ENCODE measurements at places on chromosomes 12 and 14.

- no peak overlapping the region for H3K4me3 ChIP-seq
- H3K27me3 ChIP-seq, result no peaks in the 10 kb centered on the region
- DNase-seq, result no peak
- peaks cover 6% of the 10 kb centered on the region for H3K4me1 ChIP-seq
- H3K27ac ChIP-seq, result no peak overlapping the region
These were observed 100.7 kb upstream of the MAP1LC3B2 start for GRCh38 chr12:116458492-116458891.

DNA sequence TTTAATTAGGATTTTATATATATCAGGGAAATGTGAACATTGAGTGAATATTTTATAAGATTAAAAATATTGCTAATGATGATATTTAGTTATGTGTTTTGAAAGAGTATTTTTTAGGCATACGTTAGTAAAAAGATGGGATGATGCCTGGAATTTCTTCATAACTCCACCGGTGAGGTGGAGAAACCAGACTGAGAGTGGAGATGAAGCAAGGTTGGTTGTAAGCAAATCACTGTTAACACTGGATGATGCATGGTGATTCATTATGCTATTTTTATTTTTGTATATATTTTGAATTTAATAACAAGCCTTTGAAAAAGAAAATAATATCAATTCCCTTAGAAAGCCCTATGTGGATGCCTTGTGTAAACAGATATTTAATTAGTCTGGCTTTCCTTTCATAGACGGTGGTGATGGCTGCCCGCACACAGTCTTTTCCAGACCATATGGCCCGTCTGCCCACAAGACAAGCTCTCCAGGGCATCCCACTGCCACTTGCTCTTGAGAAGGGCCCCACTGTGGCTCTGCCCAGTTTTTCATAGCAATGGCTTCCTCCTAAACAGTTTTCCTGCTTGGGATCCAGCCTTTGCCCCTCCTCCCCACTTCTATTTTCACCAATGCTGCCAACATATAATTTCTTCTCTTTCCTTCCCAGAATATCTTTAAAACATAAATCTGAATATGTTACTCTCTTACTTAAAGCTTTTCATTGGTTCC is 95.4 kb downstream of the HELB start:
- no peak for DNase-seq
- no peak overlapping the region for H3K27ac ChIP-seq
- H3K27me3 ChIP-seq, result no peaks in the 10 kb centered on the region
- H3K4me1 ChIP-seq, result no peaks in the 10 kb centered on the region
- H3K36me3 ChIP-seq, result no peaks in the 10 kb centered on the region

GRCh38 chr12:5921966-5922899 is 22.8 kb downstream of the ANO2 start:
- peaks cover 16% of the 10 kb centered on the region for H3K4me1 ChIP-seq
- no peaks in the 10 kb centered on the region for H3K27me3 ChIP-seq
- no peak overlapping the region for H3K27ac ChIP-seq
- no peak for DNase-seq
- H3K36me3 ChIP-seq, result no peaks in the 10 kb centered on the region

- no peak overlapping the region for H3K27ac ChIP-seq
- no peak for DNase-seq
- H3K27me3 ChIP-seq, result no peaks in the 10 kb centered on the region
- peaks cover 10% of the 10 kb centered on the region for H3K4me1 ChIP-seq
These were observed 172.5 kb downstream of the GXYLT1 start for GRCh38 chr12:41972196-41972595.

- no peaks in the 10 kb centered on the region for H3K36me3 ChIP-seq
- no peak overlapping the region for H3K4me3 ChIP-seq
- no peaks in the 10 kb centered on the region for H3K27me3 ChIP-seq
- H3K27ac ChIP-seq, result no peak overlapping the region
These were observed 36.9 kb upstream of the APPL2 start for GRCh38 chr12:105272814-105273416.

- no peaks in the 10 kb centered on the region for H3K27me3 ChIP-seq
- H3K4me1 ChIP-seq, result no peaks in the 10 kb centered on the region
- H3K4me3 ChIP-seq, result no peak overlapping the region
- no peak overlapping the region for H3K27ac ChIP-seq
- no peak for DNase-seq
These were observed 123.0 kb downstream of the FSCB start for GRCh38 chr14:44384093-44384492.

- peaks cover 30% of the 10 kb centered on the region for H3K36me3 ChIP-seq
- H3K27ac ChIP-seq, result no peak overlapping the region
- DNase-seq, result no peak
- H3K27me3 ChIP-seq, result no peaks in the 10 kb centered on the region
- no peak overlapping the region for H3K4me3 ChIP-seq
These were observed 17.2 kb downstream of the PSMC1 start for GRCh38 chr14:90273532-90273931.

GRCh38 chr12:58310368-58310767 is 369.0 kb downstream of the ATP23 start:
- H3K4me3 ChIP-seq, result no peak overlapping the region
- DNase-seq, result no peak
- no peak overlapping the region for H3K27ac ChIP-seq
- H3K36me3 ChIP-seq, result no peaks in the 10 kb centered on the region
- peaks cover 2% of the 10 kb centered on the region for H3K4me1 ChIP-seq

- no peaks in the 10 kb centered on the region for H3K36me3 ChIP-seq
- H3K4me3 ChIP-seq, result no peak overlapping the region
- H3K4me1 ChIP-seq, result no peaks in the 10 kb centered on the region
- H3K27ac ChIP-seq, result no peak overlapping the region
- no peaks in the 10 kb centered on the region for H3K27me3 ChIP-seq
These were observed 851.8 kb downstream of the TMEM121 start for GRCh38 chr14:106378191-106378590.

GRCh38 chr12:69619050-69619449 is 8.3 kb upstream of the LRRC10 start:
- H3K27ac ChIP-seq, result no peak overlapping the region
- no peaks in the 10 kb centered on the region for H3K27me3 ChIP-seq
- H3K4me1 ChIP-seq, result no peaks in the 10 kb centered on the region
- no peak for DNase-seq

GRCh38 chr14:105913861-105914260 is 387.5 kb downstream of the TMEM121 start:
- H3K27me3 ChIP-seq, result no peaks in the 10 kb centered on the region
- H3K4me1 ChIP-seq, result no peaks in the 10 kb centered on the region
- H3K27ac ChIP-seq, result no peak overlapping the region

DNA sequence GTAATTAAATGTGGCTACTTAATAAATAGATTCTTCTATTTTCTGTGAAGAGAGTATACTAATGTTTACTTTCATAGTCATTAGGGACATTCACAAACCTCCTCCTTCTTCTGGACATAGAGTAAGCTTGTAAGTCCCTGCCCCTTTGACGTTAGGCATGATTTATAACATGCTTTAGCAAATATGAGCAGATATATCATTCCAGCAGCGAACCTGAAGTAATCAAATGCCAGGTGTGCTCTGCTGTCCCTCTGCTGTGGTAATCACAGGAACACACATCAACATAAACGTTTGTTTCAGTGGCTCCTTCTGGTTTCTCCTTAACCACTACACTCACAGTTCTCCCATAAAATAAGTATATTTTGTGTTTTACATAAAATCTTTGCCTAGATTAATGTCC is 961.8 kb downstream of the FLRT2 start:
- no peaks in the 10 kb centered on the region for H3K4me1 ChIP-seq
- no peaks in the 10 kb centered on the region for H3K36me3 ChIP-seq
- H3K27ac ChIP-seq, result no peak overlapping the region
- no peaks in the 10 kb centered on the region for H3K27me3 ChIP-seq

DNA sequence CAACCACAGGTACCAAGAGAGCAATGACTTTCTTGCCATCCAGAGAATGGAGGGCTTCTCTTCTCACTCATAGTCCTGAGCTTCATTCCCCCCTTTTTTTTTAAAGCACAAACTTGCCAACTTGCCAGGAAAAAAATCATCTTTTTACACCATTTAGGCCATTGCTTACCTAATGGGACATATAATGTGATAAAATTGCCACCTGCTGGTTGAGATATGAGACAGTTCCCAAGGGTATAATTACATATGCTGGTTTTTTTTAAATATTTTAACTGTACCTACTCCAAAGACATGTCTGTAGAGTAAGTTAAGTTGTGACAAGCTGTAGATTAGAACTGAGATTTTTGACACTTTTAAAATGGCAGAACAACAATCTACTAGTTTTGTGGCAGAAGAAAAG is 519.1 kb upstream of the SEL1L start:
- no peaks in the 10 kb centered on the region for H3K4me1 ChIP-seq
- no peak overlapping the region for H3K4me3 ChIP-seq
- no peaks in the 10 kb centered on the region for H3K27me3 ChIP-seq
- no peak for DNase-seq

DNA sequence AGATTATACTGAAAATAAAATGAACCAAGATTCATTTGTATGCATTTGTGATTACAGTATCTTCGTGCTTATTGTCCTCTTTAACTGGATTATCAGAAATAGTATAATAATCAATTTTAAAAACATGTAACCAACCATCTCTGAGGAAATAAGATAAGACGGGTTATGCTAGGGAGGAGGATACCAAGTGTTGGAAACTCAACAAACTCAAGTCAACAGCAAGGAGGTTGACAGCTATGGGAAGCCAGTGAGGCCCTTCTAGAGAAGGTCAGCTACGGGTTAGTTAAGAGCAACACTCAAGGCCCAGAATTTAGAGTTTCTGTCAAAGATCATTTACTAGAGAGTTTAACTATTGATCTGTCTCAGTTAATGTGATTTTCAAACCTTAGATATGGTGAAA is 137.2 kb downstream of the PDZRN4 start:
- no peaks in the 10 kb centered on the region for H3K36me3 ChIP-seq
- DNase-seq, result no peak
- H3K27me3 ChIP-seq, result no peaks in the 10 kb centered on the region
- H3K27ac ChIP-seq, result no peak overlapping the region
- peaks cover 2% of the 10 kb centered on the region for H3K4me1 ChIP-seq

- H3K27ac ChIP-seq, result no peak overlapping the region
- H3K4me3 ChIP-seq, result no peak overlapping the region
- peaks cover 1% of the 10 kb centered on the region for H3K36me3 ChIP-seq
- peaks cover 16% of the 10 kb centered on the region for H3K4me1 ChIP-seq
These were observed 91.5 kb downstream of the ESR2 start for GRCh38 chr14:64202716-64203115.

DNA sequence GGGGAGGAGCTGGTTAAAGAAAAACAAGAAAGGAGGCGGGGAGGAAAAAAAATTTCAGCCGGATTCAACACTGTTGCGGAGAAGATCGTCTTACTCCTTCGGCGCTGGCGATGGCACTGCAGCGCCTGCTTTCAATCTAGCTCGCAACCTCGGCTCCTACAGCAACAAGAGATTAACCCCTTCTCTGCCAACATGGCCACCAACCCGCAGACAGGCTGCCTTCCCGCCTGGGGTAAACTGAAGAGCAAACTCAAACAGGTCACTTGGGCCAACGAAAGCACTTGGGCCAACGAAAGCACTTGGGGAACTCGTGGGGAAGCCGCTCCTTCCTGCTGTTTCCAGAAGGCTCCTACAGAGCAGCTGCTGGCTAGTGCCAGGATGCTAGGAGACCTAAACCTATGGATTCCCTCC is 73.7 kb downstream of the CIT start:
- peak; percentile 38 for DNase-seq
- no peak overlapping the region for H3K4me3 ChIP-seq
- peaks cover 6% of the 10 kb centered on the region for H3K36me3 ChIP-seq
- no peaks in the 10 kb centered on the region for H3K27me3 ChIP-seq

DNA sequence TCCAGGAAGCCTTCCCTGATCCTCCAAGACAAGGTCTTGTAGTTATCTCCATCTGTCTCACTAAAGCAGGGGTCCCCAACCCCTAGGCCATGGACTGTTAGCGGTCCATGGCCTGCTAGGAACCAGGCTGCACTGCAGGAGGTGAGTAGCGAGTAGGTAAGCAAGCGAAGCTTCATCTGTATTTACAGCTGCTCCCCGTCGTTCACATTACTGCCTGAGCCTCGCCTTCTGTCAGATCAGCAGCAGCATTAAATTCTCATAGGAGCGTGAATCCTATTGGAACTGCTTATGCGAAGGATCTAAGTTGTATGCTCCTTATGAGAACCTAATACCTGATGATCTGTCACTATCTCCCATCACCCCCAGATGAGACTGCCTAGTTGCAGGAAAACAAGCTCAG is 12.4 kb upstream of the NFYB start:
- DNase-seq, result no peak
- H3K36me3 ChIP-seq, result no peaks in the 10 kb centered on the region
- H3K27ac ChIP-seq, result no peak overlapping the region
- H3K4me1 ChIP-seq, result peaks cover 3% of the 10 kb centered on the region
- no peak overlapping the region for H3K4me3 ChIP-seq

Measured in neuronal stem cell (in vitro differentiated cells).